GM23248 (cell line): ENCODE measurements at places on chromosomes 3 and 15.

GRCh38 chr3:82354228-82354627 is 592.8 kb upstream of the GBE1 start:
- no peak for DNase-seq

DNA sequence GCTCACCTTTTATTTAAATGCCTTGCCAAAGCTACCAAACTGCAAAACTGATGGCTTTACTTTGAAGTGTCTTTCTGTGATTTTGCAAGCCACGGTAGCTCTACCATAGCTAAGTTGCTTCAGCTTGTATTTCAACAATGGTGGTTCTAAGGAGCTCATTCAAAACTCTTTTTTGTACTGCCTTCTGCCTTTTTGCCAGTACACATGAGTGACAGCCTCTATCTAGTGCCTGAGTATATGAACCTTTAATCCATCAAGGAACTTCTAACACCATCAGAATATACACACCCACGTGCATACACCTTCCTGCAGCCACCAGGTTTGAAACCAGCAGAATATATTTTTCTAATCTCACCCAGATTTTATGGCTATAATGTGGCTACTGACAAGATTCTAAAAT is 10.4 kb upstream of the NR2F2 start:
- DNase-seq, result no peak

- DNase-seq, result no peak
Measured at GRCh38 chr3:127368186-127369032, 80.6 kb upstream of the PRR20G start.

GRCh38 chr3:124579641-124580040 is 150.6 kb upstream of the UMPS start:
- no peak for DNase-seq

- no peak for DNase-seq
Measured at GRCh38 chr3:127708837-127709236, 36.1 kb downstream of the ABTB1 start.

DNA sequence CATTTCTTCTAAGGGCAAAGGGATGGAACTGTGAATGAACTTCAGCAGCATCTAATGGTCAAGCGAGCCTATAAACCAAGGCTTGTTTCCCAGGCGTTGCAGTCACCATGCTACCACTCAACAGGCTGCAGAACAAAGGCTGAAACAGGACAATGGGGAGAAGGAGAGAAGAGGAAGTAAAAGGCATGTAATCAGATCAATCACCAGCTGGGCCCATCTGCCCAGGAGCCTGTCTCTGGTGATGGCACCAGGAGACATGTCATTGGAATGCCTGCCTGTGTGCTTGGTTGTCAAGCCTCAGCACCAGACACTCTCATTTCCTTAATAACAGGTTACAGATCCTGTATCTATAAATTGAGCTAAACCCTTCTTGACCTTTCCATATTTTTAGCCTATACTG is 81.7 kb upstream of the UMPS start:
- no peak for DNase-seq

- DNase-seq, result no peak
Measured at GRCh38 chr15:60593170-60593478, 114.2 kb upstream of the ICE2 start.

GRCh38 chr3:197022405-197023231 is 7.0 kb downstream of the MELTF start:
- DNase-seq, result no peak

DNA sequence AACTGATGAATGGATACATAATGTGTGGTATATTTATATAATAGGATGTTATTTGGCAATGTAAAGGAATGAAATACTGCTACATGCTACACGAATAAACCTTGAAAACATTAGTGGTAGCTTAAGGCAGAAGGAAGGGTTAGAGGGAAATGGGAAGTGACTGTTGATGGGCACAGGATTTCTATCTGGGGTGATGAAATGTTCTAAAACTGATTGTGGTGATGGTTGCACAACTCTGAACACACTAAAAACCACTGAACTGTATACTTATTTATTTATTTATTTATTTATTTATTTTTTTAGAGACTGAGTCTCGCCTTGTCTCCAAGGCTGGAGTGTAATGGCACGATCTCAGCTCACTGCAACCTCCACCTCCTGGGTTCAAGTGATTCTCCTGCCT is 24.8 kb upstream of the SHISA5 start:
- DNase-seq, result no peak

DNA sequence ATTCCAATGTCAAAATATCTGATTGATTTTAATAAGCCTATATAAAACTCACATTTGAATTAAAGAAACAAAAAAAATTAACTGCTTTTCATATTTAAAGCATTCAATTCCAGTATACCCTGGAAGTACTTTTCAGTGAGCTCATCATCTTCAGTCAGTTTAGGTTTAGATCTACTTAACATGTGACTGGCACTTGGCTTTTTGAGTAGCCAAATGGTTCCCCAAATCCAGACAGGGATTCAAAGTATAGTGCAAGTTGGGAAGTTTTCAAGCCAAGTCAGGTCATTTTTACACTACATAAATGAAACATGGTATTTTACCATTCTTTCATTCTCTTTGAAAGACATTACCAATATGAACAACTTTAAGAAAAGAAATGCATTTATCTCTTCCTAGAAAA is 57.5 kb downstream of the ATP8B4 start:
- no peak for DNase-seq

- peak; percentile 43 for DNase-seq
Measured at GRCh38 chr3:171415070-171415469, 45.1 kb downstream of the TNIK start.

- no peak for DNase-seq
Measured at GRCh38 chr3:141362736-141363135, 5.6 kb upstream of the ZBTB38 start.

DNA sequence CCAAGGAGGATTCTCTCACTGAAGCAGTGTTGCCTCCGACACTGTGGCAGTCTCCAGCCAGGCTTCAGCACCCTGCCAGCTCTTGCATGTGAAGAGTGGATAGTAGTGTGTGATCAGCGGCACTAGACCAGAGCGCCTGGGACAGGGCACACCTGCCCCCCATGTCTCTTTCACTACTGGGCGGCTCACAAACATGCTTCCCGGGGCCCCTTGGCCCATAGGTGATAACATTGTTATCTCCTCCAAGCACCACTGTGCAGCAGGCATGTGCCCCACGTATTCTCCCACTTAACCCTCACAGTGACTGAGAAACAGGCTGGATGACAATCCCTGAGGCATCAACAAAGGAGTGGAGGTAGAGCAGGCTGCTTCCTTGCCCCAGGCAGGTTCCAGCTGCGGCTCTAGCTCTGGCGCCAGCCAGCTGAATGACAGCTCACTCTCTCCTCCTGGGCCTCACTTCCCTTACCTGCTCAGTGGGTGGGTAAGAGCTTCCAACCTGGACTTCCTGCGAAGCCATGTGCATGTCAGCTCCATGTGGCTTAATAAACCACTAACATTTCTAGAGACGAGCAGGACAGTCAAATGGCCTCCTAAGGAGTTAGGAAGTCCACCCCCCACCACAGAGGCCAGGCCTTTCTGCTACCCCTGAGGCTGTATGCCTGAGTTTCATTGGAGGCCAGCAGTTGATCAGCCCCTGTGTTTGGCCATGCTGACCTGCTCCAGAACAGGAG is 37.8 kb downstream of the KLF13 start:
- DNase-seq, result no peak

DNA sequence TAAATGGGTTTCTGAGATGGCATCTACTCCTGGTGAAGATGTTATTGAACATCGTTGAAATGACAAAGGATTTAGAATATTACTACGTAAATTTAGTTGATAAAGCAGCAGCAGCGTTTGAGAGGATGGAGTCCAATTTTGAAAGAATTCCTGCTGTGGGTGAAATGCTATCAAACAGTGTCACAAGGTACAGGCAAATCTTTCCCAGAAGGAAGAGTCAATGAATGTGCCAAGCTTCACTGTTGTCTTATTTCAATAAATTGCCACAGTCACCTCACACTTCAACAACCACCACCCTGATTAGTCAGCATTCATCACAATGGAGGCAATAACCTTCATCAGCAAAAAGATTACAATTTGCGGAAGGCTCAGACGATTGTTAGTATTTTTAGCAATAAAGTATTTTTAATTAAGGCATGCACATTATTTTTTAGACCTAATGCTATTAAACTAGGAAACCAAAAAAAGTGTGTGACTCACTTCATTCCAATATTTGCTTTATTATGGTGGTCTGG is 142.8 kb downstream of the UNC13C start:
- no peak for DNase-seq

GRCh38 chr15:34472947-34473346 is 35.3 kb upstream of the GOLGA8A start:
- no peak for DNase-seq

GRCh38 chr15:45139770-45140169 is 10.0 kb downstream of the DUOX1 start:
- no peak for DNase-seq

GRCh38 chr15:87354661-87355410 is 901.7 kb downstream of the NTRK3 start:
- peak; percentile 88 for DNase-seq

- peak; percentile 55 for DNase-seq
Measured at GRCh38 chr3:33139996-33140395, 26.2 kb downstream of the CRTAP start.

GRCh38 chr15:32722136-32722535 is 4.3 kb downstream of the GREM1 start:
- peak; percentile 70 for DNase-seq

DNA sequence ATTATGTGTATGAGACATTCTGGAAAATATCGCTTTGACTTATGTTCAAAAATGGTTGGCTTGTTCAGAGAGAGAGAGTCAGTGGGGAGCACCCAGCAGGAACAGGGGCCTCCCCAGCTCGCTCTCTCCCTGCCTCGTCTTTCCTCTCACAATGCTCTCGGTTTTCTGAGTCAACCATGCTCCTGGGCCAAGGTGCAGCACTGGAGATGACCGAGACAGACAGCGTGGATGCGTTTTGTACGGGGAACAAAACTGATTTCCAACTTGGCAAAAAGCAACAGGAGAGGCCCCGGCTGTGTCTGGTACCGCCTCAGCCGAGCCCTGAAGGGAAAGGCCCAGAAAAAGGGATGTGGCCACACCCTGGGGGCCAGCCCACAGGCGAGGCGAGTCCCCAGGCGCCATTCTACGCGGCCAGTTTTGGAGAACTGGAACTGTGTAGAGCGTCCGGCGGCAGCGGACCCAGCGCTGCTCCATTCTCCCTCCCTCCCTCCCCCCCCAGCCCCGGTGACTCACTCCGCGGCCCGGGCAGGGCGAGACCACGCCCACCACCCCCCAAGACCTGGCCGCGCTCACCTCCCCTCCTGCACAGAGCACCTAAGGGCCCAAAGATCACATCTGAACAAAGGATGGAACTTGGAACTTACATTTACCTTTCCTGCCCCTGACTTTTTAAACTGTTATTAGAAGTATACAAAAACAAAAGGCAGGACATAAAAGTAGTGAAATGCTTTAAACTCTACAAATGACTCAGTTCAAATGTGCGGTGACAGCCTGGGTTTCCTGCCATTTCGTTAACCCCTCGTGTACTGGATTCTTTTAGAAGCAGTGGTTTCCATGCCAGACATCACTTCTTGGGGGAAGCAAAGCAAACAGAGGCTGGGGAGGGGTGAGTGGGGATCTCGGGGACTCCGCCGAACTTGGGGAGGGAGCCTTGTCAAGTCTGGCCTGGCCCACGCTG is 12.7 kb downstream of the ATP10A start:
- DNase-seq, result peak; percentile 94

DNA sequence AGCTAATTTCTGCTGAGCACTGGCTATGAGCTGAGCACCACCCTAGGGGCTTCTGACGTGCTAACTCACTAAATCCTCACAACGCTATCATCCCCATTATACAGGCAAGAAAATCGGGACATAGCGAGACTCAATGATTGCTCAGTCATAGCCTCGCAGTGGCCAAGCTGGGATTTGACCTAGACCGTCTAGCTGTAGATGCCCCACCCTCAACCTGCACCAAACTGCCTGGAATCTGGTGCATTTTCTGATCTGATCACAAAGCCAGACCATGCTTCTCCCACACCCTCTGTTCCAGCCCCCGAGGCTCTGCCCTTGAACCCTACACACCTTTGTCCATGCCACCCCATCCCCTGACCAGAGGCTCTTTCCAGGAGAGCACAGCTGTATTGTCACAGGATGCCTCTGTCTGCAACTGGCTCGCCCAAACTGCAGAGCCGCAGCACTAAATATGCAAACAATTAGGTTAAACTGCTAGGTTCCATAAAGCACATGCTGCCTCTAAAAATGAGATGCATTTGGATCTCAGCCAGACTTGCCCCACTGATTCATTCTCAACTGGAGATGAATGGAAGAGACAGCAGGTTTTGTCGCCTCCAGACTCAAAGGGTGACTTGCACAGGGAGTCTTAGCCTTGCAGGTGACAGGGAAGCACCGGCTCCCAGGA is 95.2 kb downstream of the NUP210 start:
- DNase-seq, result no peak

GRCh38 chr3:41652931-41653330 is 309.0 kb downstream of the ULK4 start:
- peak; percentile 5 for DNase-seq

DNA sequence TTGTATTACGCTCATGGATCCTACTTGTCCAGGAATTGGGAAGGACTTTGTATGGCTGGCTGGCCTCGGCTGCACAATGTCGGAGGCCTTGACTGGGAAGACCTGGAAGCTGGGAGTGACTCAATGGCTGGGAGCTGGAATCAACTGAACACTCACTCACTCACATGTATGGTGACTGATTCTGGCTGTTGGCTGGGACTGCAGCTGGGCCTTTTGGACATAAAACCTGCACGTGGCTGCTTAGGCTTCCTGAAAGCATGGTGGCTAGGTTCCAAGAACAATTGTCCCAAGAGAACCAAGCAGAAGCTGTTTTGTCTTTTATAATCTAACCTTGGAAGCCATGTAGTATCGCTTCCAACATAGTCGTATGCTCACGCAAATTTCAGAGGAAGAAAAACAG is 38.0 kb upstream of the CMTM8 start:
- DNase-seq, result no peak

- no peak for DNase-seq
Measured at GRCh38 chr3:33174711-33175414, 43.7 kb downstream of the SUSD5 start.

- DNase-seq, result no peak
Measured at GRCh38 chr15:69093127-69093526, 67.3 kb upstream of the GLCE start.

DNA sequence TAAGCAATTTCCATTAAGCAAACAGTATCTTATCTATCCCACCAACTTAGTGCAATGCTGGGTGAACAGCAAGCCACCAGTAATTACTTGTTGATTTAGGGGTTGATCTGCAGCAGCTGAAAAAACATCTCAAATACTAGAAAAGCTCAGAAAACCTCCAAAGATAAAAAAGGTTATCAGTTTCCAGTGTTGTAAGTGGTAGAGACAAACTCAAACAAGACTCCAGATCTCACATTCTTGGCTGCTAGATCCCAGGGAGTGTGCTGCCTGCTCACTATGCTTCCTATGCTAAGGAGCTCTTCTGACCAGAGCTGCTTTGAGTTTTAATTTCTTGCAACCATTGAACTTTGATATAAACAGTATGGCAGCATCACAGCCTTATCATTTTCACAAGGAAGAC is 11.3 kb downstream of the B3GALNT1 start:
- DNase-seq, result no peak

GRCh38 chr15:59196416-59196815 is 10.2 kb upstream of the LDHAL6B start:
- no peak for DNase-seq
